ENCODE measurements at places on chromosomes 2 and 18.

- DNase-seq, result no peak
Observed at GRCh38 chr2:207960090-207960489, 65.2 kb downstream of the PLEKHM3 start.

- no peak for DNase-seq
Observed at GRCh38 chr2:191376981-191377629, 131.9 kb downstream of the MYO1B start.

- no peak for DNase-seq
Observed at GRCh38 chr2:65277791-65278483, 50.3 kb downstream of the ACTR2 start.

DNA sequence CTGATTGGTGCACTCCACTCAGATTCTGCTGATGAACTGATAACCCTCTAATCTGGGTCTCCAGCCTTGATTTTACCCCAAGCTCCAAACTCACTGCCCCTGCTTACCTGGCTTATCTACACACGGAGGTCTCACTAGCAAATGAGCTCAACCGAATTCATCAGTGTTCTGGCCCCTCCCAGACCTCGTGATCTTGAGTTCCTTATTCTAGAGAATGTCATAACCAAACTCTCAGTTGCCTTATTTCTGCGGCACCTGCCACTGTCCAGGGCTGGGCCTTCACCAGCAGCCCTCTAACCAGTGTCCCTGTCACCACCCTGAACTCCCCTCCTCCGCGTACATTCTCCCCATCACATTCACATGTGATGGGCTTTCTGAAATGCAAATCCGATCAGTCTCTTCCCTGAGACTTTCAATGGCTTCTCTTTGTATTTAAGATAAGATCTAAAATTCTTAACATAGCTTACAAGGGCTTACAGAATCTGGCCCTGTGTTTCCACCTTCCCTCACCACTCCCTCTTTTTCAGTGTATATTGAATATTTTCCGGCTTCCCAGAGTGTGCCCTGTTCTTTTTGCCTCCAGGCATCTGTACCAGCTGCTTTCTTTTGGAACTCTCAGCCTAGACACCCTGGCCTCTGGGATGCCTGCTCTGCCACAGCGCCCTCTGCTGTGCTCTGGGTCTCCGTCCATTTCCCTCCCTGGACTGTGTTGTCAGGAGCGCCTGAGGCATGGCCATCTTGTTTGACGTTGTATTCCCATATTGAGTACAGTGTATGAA, 31.1 kb downstream of the NAB1 start:
- peak; percentile 31 for DNase-seq

DNA sequence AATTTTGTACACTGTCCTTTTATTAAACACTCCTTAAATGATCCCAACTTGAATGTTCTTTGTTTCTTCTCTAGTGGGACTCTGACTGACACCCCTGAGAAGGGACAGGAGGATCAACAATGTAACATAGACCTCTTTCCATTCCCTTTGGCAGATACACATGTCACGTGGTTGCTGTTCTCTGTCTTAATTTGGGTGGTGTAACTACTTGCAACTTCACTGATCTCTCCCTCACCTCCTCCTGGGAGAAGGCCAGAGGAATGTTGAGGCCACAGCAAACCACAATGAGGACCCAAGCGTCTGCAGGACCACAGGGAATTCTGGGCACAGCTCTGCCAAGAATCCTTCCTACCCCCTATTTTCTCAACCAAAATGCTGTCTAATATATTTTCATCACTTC, 205.6 kb downstream of the RTP5 start:
- DNase-seq, result no peak

DNA sequence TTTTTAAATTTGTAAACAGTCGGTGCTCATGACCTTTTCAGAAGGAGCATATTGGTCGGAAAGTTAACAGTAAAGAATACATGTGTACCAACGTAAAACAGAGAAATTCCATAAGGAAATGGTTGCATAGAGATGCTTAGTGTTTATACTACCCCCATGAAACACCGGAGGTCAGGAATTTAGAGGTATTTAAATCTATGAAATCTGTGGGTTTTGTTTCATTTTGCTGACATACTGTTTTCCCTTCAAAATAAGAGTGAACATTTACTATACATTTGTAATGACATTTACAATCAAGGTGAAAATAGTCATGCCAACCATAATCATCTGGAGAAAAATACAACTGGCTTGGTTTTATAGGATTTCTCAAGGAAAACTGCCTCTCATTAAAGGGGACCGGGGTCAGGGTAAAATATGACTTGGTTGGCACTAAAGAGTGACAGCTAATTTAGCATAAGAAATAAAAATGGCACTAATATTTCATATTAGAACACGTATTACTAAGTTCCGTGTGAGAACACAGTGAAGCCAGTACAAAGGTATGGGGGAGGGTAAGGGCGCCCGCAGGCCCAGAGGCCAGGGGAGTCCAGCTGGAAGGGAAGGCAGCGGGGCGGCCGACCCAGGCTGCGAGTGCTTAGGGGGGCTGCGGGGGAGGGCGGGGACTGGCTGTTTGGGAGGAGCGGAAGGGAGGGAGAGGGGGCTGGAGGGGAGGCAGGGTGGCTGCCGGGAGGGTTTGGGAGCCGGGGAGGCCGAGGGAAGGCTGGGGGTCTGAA, 1.1 kb upstream of the RNU4ATAC start:
- peak; percentile 84 for DNase-seq

- DNase-seq, result peak; percentile 51
Observed at GRCh38 chr2:181457741-181458425, 697 bp downstream of the ITGA4 start.

All from WERI-Rb-1 (cell line).